ENCODE measurements at places on chromosomes 4 and X. TPM values are rescaled to one million over a fixed set of nuclear protein-coding genes. Genes with fewer than 3 reads are reported as not detected.

DNA sequence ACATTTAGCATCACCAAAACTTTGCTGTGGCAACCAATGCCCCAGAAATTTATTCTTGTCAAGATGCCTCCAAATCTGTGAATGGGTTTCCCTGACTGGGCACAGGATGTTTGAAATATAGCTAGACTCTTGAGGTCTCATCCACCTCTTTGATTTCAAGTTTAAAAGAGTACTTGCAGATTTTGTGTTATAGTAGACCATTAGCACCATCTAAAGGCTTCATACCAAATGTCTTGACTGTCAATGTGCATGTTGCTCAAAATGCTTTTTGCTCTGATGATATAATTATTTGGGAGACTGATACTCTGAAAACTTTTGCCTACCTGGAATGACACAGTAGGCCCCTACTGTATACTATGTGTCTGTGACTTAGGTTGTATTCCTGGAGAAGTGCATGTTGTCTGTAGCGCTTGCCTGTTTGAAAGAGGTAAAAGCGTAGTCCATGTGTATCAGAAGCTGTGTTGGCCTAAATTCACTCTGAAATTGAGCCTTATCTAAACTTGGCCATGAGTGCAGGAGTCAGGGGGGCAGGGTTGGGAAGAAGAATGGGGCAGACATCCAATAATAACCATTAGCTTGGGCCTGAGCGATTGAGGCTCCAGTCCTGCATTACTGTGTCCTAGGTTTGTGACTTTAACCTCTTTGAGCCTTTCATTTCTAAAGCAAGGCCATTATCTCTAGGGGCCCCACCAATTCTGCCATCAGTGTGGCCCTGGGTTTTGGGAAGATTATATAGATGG, 33.8 kb downstream of the NDP start:
- DNase-seq: no peak
- no peaks in the 10 kb centered on the region for H3K27me3 ChIP-seq
- H3K4me3 ChIP-seq: no peak overlapping the region
- no peak overlapping the region for H3K27ac ChIP-seq
- no peaks in the 10 kb centered on the region for H3K36me3 ChIP-seq
- H3K4me1 ChIP-seq: no peaks in the 10 kb centered on the region

RS1 gene
- not detected for total RNA-seq

FAM184B gene
- total RNA-seq: not detected

- no peaks in the 10 kb centered on the region for H3K4me1 ChIP-seq
- H3K36me3 ChIP-seq: peaks cover 22% of the 10 kb centered on the region
- H3K27me3 ChIP-seq: peaks cover 5% of the 10 kb centered on the region
- peak; percentile 36 for DNase-seq
- no peak overlapping the region for H3K4me3 ChIP-seq
These were observed 23.2 kb downstream of the PRPS2 start for GRCh38 chrX:12814420-12814819.

PCSK1N gene
- total RNA-seq: 1.3 TPM

All from stomach (tissue), 19 donors.